Effector CD4-positive, alpha-beta T cell (primary cell): ENCODE measurements at places on chromosomes 3 and 15.

DNA sequence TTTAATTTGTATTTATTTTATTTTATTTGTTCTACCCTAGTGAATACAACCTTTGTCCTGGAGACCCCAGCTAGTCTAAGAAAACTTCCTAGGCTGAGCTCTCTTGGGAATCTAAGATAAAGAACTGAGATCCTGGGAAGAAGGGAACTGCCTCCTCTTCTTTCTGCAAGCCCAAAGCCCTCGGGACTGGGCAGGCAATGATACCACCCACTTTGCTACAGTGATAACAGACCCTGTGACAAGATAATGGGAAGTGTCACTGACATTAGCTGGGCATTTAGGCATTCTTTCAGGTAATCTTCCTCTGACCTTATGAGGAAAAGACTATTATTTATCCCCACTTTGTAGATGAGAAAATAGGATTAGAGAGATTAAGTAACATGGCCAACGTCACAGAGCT lies 15.1 kb downstream of the TYRO3 start:
- DNase-seq: no peak

- no peak for DNase-seq
These were observed 135.0 kb downstream of the TJP1 start for GRCh38 chr15:29687204-29687815.

GRCh38 chr3:187758318-187758955 lies 13.2 kb upstream of the BCL6 start:
- DNase-seq: no peak

DNA sequence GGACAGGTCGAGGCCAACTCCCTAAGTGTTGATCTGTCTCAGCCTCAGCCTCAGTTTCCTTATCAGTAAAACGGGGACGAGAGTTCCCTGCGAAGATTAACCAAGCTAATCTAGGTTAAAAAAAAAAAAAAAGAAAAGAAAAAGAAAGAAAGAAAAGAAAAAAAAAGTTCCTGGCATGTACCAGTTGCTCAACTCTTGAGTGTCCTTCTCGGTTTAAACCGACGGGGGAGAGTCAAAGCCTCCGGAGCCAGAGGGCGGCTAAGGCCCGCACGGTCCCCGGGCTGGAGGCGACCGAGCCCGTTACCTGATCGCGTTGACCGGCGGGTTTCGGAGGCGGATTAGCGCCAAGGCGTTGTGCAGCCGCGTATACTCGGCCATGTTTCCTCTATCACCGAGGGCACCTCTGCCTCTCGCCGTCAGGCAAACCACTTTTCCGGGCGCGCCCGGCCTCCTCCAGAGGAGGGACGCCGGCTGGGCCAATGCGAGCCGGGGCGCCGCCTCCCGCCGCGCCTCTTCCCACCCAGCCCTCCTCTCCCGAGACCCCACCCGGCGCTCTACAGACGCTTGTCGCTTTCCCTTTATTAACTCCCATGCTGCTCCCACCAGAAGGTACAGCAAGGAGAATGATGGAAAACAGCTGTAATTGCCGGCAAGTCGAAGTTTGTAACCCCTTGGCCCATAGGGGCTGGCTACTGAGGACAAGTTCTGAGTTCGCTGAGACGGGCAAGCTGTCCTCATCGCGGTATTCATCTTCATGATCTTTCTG lies at the start of gene EHHADH:
Gene EHHADH (minus strand): TSS at position 405 of the 766 bp plus-strand sequence. CDS start 27 bp downstream, at position 378.
- DNase-seq: no peak

DNA sequence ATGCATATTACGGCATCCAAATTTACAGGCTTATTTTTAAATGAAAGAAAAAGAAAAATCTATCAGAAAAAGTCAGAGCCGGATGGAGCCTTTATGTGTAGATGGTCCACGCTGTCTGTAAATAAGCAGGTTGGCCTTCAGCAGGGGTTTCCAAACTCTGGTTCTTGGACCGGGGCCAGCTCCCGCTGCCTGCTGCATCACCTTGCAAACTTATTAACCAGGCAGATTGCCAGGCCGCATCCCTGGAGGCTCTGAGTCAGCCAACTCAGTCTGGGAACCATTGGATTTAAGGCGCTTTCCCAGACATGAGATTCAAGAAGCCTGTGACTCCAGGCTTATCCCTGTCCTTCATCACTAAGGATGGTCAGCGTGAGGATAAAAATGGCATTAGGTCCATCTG lies 212.4 kb downstream of the OPA1 start:
- no peak for DNase-seq

DNA sequence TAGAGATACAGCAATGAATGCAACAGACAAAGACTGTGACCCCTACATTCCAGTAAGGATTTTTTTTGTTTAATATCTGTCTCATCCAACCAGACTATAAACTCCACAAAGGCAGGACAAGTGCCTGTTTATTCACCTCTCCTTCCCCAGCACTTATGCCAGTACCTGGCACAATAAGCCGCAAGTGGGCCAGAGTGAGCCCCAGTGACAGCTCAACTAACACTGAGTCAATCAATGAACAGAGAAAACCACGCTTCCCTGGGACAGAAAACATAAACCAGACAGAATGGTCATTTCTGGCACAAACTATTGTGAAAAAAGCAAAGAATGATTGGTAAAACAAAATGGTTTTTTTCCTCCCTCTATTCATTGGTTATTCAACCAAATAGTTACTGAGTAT lies 52.2 kb downstream of the RYK start:
- no peak for DNase-seq

- DNase-seq: no peak
These were observed 435.3 kb upstream of the KCNMB2 start for GRCh38 chr3:178100908-178101307.

DNA sequence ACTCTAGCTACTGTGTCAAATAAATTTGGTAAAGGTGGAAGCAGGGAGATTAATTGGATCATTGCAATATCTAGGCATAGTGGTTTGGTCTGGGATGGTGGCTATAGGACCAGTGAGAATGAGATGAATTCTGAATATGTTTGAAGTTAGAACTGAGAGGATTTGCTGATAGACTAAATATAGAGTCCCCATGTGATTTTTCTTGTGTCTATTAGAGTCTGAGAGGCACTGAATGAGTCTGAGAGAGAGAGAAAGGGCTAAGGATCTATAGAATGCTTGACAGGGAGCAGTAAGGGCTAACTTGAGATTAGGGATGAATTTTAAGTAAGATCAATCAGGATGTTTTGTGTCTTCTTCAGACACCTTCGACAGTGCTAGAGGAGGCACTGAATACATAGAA lies 77.9 kb upstream of the CHL1 start:
- no peak for DNase-seq

- no peak for DNase-seq
These were observed 110.8 kb downstream of the ANP32A start for GRCh38 chr15:68709876-68710275.

GRCh38 chr3:108471426-108471825 lies 39.0 kb downstream of the MYH15 start:
- no peak for DNase-seq

- DNase-seq: no peak
These were observed 217.9 kb downstream of the SATB1 start for GRCh38 chr3:18207226-18207625.

GRCh38 chr3:154085071-154085470 lies 36.1 kb upstream of the ARHGEF26 start:
- no peak for DNase-seq

DNA sequence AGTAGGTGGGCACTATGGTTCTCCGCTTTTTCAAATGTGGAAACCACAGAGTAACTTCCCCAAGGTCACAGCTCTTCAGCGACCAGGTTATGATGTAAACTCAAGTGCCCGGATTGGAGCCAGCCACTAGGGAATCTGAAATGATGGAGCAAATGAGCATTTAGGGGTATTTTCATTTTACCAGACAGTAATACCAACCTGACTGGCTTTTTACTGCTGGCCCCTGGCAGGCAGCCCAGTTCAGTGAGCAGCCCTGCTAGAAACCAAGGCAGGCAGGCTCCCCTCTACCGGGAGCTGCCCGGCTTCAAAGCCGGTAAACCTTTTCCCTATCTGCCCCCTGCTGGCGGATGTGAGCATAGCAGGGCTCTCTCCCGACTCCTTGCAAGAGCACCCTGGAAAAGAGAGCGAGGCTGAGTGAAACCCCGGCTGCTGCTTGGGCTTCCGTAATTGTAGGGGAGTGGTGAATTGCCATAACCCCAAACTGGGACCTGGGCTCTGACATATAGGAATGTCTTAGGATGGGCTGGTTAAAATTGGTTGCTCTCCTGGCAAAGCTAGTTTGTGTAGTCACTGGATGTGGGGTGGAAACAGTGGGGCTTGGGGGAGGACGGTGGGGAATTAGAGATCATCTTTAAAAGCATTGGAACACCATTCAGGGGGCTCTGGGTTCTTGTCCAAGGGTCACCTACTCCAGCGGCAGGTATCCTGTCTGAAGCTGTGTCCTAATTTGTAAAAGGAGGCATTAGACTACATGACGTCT lies 98.0 kb upstream of the TNFAIP8L3 start:
- peak; percentile 49 for DNase-seq

GRCh38 chr15:30675126-30675525 lies 49.2 kb downstream of the ARHGAP11B start:
- DNase-seq: no peak

DNA sequence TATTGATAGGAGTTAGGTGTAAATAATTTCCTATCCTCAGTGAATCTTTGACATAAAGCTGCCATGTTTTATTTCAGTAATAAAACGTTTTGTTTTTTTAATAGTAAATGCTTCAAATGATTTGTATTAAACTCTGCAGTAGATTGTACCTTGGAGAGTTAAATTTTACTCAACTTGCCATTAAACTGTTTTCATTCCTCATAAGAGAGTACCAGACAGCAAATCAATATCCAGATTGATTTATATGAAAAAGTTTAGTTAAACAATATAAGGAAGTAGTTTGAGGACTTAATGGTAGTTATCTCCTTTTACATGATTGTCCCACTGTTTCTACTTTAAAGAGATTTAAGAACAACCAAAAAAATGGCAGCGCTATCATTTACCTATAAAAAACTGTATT lies 18.4 kb downstream of the ALDH1A2 start:
- DNase-seq: no peak

DNA sequence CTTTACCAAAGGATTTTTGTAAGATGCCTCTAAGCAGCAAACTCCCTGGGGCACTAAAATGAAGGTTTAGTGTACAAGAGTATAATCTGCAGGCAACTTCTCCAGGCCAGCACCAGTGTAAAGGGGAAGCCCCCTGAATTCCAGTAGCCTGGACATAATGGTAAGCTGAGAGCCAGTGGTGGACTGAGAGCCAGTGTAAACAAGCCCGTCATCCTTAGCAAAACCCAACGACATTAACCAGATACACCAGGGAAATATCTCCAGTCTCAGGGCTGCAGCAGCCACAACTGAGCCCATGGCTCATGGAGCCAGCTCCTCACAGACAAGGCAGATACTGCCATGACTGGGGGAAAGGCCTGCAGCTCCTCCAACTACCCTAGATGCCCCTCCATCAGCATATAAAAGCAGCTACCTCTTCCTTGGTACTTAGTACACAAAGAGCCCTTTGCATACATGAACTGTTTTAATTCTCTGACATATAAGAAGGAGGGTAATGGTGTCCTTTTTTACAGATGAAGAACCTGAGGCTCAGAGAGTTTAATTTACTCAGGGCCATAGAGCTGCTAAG lies 21.7 kb downstream of the PARP16 start:
- no peak for DNase-seq

DNA sequence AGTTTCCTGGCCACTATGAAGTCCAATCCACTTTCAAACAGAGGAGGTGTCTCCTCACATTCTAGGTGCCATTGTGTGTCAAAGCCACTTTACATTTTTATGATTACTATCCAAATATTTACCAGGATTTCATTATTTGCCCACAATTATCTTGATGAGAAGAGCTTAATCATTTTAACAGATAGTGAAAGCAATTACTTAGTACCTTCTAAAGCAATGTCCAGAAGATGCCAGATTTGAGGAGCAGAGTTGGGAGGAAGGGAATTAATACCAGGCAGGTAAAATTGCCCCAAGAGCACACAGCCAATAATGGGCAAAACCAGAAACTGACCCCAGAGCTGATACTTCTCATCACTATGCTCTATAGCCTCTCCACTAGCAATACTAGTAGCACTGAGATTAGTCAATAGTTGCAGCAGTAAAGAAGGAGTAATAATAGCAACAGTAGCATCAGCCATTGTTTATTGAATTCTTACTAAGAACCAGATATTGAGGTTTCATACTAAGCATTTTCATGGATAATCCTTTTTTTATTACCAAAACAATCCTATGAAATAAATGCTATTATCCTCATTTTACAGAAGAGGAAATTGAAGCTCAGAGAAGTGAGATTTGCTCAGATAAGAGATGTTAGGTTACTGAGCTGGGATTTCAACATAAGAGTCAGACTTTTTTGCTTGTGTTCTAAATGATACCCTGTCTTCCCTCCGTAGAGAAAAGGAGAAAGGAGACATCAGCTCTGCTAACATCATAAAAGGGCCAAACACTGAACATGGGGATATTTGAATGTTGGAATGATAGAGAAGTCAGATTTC lies 509.3 kb upstream of the CFAP20DC start:
- DNase-seq: no peak

GRCh38 chr15:82040390-82040789 lies 5.4 kb downstream of the MEX3B start:
- no peak for DNase-seq

DNA sequence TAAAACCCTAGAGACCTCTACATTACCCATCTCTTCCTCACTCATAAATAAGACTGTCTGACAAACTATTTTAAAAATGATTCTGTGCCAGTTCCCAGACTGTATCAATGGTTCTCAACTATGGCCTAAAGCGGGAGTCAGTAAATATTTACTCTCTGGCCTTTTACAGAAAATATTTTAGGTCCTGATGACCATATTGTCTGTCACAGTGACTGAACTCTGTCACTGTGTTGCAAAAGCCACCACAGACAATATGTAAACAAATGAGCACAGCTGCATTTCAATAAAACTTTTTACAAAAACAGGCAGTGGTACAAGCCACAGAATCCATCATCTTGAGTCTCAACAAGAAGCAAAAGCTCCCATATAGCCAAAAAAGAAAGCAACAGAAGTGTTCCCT lies 45.4 kb downstream of the PLOD2 start:
- no peak for DNase-seq

GRCh38 chr3:151477591-151478334 lies 16.9 kb upstream of the IGSF10 start:
- DNase-seq: no peak

DNA sequence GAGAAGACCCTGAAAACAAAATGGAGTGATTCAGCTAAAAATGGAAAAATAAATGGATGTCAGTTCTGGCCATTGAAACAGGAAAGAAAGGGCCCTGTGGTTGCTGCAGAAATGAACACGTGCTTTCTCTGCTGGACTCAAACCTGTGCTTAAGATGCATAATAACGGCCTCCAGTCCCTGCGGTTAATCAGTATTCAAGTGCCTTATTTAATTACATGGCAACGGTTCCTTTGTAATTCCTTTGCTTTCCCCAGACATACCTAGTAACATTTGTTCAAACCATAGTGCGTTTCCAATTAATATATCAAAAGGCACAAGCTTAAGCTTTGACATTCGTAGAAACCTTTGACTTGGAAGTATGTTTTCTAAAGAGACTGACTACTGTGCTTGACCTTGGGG lies 428.3 kb downstream of the GABRG3 start:
- DNase-seq: no peak
